Stimulated activated CD4-positive, alpha-beta T cell treated with anti-CD3 and anti-CD28 coated beads, Interleukin-1b, Interleukin-23, amount 100 ng/mL, for 24 hours (primary cell): ENCODE measurements at places on chromosomes 6 and 20.

DNA sequence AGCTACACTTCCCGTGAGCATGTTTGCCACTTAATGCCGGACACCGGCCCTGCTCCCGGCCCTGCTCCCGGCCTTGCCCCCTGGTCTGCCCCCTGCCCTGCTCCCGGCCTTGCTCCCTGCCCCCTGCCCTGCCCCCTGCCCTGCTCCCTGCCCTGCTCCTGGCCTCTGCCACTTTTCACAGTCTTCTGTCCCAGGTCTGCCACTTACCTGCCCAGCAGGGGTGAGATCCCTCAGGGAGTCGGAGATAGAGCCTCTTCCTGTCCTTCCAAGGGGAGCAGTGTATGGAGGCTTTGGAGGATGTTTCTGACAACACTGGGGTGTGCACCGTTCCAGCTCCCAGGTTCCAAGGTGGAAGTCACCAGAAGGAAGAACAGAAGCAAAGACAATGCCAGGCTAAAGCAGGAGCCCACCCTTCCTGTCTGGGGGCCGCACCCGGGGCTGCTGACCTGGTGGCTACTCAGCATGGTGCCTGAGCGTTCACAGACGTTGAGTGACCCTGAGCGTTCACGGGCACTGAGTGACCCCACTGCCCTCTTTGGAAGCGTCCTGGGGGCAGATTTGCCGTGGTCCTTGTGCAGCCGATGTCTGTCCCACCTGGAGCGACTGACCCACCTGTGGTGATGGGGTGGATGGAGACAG lies 199.8 kb downstream of the DLL1 start:
- DNase-seq = no peak

DNA sequence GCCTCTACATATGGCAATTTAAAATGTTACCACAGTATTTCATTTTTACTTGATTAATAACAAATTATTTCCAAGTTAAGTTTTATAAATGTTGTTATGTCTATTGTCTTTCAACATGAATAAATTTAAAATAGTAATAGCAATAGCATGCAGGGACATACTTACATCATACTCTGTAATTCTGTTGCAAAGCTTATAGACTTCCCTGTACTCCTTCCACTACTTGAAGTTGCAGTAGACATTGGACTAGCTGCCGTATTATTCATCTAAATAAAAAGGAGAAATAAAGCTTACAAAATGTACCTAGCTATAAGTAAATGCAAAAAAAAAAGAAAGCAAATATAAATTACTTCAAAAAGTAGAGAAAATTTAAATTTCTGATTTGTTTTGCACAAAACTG lies 12.7 kb downstream of the SUPT3H start:
- DNase-seq = no peak

DNA sequence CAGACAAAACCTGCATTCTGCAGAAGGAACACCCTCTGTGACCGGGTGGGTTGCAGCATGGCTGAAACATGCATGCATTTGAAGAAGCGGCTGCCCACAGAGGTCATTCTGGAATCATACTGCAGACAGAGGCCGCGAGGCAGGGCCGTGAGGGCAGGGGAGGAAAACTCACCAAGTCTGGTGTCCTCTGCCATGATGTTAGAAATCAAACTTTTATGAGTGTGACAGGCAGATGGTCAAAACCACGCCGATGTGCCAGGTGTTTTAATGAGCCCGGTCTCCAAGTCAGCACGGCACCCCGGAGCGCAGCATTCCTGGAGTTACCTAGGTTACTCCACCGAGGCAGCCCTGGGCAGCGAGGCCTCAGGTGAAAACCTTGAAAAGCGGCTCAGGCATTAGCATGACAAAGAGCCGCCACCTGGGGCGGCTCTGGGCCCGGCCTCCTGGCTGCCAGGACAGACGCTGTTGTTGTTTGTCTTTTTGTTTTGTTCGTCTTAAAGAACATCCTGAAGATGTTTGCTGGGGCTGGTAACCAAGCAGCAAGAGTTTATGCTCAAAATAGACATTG lies 255.6 kb downstream of the ERMARD start:
- DNase-seq = no peak

- DNase-seq = no peak
Measured at GRCh38 chr20:59835448-59836395, 97.7 kb downstream of the SYCP2 start.

GRCh38 chr6:150189122-150189521 lies 46.3 kb downstream of the PPP1R14C start:
- DNase-seq = no peak

DNA sequence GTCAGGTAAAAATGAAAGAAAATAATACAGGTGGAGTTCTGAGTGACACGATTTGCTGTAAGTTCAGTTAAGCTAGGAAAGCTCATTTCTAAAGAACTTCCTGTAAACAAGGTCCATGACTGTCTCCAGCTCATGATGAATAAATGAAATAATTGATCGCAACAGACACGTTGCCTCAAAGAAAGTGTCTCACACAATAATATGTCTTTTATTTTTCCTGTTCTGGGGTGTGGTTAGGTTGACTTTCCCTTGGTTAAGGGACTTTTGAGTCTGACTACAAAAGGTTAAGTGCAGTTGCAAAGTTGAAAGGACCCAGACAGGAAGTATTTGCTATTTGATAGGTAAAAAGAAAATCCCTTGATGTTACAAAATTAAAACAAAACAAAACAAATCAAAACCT lies 304.2 kb upstream of the PRDM1 start:
- DNase-seq = no peak

DNA sequence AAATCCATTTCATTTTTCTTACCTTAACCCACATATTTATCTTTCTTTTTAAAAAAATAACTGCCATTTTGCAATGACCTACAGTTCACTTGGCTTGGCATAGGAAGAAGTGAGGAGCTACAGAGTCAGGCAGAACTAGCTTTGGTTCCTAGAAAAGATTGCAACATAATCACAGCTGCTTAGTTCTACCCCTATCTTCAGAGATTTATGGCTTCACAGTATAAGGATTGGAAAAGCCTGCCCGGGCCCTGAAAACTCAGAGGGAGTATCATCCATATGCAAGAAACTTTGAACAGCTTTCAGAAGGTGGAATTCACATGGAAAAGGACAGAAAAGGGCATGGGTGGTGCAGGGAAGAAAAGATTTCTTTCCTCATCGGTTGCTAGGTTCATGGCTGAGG lies 774.3 kb upstream of the CHD6 start:
- no peak for DNase-seq

DNA sequence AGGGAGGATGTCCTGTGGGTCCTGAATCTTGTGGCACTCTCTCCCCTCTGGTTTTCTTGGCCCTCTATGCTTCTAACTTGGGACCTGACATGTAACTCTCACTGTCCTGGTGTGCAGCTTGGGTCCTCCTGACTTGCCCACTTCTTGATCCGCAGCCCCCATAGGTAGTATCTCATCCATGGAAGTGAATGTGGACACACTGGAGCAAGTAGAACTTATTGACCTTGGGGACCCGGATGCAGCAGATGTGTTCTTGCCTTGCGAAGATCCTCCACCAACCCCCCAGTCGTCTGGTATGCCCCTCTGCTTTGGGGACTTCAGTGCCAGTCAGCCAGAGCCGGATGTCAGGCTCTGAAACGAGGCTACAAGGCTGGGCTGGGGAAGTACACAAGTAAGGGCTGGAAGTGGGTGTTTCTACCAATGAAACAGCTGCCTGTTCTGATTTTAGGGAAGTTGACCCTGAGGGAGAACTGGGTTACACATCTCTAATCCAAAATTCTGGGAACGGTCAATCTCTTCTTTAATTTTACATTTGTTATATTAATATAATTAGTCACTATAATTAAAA lies 641 bp downstream of the DBNDD2 start:
- DNase-seq = no peak

- DNase-seq = no peak
Measured at GRCh38 chr20:4929686-4930397, 71.5 kb downstream of the SLC23A2 start.
